Stimulated activated CD4-positive, alpha-beta T cell treated with anti-CD3 and anti-CD28 coated beads, Interleukin-15, amount 100 ng/mL, for 48 hours (primary cell): ENCODE measurements at places on chromosomes 12 and 14.

DNA sequence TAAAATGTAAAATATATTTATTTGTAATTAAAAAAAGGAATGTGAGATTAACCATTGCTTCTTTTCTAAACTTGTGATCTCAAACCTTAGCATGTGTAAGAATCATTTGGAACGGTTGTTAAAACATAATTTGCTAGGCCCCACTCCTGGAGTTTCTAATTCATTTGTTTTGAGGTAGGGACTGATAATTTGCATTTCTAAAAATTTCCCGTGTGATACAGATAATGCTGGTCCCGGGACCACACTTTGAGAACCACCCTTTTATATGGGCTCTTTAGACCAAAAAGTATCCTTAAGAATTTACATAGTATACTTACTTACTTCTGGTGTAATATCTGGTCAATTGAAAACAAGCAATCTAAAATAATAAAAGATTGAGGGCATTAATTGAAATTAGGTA, 10.9 kb upstream of the SYT10 start:
- DNase-seq: no peak

- DNase-seq: no peak
These were observed 83.4 kb downstream of the PRORP start for GRCh38 chr14:35205737-35206136.

- DNase-seq: peak; percentile 34
These were observed 687 bp downstream of the RAB35 start for GRCh38 chr12:120115692-120116440.

DNA sequence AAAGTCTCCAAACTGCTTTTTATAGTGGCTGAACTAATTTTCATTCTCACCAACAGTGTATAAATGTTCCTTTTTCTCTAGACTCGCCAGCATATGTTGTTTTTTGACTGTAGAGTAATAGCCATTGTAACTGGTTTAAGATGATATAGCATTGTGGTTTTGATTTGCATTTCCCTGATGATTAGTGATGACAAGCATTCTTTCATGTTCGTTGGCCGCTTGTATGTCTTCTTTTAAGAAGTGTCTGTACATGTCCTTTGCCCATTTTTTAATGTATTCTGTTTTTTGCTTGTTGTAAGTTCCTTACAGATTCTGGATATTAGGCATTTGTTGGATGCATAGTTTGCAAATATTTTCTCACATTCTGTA, 404.9 kb downstream of the FLRT2 start:
- DNase-seq: no peak

- no peak for DNase-seq
These were observed 30.2 kb downstream of the DNAL1 start for GRCh38 chr14:73674986-73675385.

GRCh38 chr12:65620046-65620445, 204.2 kb upstream of the HMGA2 start:
- no peak for DNase-seq

DNA sequence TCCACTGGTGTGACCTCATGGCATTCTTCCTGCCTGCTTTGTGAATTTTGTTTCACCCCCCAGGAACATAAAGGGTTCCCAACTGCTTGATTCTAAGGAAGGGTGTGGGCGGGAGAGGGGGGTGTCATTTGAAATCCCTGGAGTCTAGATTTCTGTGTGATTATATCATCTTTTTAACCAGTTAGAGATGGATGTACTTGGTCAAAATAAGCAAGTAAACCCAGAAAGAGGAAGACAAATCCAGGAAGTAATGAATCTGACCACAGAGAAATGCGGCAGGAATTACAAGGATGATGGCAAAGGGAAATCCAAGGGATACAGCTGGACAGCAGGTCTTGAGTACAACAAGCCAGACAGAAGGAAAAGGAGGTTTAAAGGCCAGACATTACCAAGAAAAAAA, 38.9 kb downstream of the DMAC2L start:
- no peak for DNase-seq

GRCh38 chr12:64633011-64633939, 23.0 kb downstream of the RASSF3 start:
- DNase-seq: no peak

- no peak for DNase-seq
These were observed 550 bp downstream of the TEAD4 start for GRCh38 chr12:2959505-2960389.

GRCh38 chr12:3622822-3623690, 129.9 kb downstream of the CRACR2A start:
- no peak for DNase-seq

- no peak for DNase-seq
These were observed 34.9 kb upstream of the AEBP2 start for GRCh38 chr12:19404242-19404880.

GRCh38 chr14:83883732-83884131, 1646.2 kb upstream of the FLRT2 start:
- DNase-seq: no peak

GRCh38 chr14:90109858-90110257, 48.1 kb downstream of the KCNK13 start:
- DNase-seq: no peak

DNA sequence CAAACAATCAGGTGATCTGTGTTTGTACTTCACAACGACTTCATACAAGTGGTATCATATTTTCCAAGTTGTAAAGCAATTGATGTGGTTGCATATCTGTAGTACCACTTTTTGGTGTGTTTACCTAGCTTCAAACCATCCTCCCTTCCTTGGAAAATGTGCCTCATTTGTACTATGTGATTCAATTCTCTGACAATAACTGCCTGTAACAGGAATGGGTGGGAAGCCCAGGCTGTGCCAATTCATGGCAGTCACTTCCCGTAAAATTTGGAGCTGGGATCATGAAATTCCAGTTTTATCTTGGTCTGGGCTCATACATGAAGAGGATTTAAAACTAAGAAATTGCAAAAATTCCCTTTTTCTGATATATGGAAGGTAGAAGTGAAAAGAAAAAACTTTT, 250.1 kb downstream of the DIO2 start:
- no peak for DNase-seq

DNA sequence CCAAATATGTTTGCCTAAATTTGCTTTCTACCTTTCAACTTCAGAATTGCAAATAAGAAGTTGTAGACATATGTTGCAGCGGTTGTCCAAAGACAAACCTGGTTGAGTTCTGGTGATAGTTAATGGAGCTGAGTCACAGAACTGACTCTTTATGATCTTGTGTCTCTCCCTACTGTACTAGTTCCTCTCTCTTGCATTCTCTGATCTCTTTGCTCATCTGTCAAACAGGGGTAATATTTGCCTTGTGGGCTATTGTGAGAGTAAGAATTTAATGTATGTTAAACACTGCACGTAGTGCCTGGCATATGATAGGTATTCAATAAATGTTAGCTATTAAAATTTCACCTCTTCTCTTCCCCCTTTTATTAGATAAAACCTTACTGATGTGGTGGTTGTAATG, 283.5 kb upstream of the RGS6 start:
- DNase-seq: no peak

GRCh38 chr14:75459099-75459741, 31.4 kb downstream of the JDP2 start:
- no peak for DNase-seq

DNA sequence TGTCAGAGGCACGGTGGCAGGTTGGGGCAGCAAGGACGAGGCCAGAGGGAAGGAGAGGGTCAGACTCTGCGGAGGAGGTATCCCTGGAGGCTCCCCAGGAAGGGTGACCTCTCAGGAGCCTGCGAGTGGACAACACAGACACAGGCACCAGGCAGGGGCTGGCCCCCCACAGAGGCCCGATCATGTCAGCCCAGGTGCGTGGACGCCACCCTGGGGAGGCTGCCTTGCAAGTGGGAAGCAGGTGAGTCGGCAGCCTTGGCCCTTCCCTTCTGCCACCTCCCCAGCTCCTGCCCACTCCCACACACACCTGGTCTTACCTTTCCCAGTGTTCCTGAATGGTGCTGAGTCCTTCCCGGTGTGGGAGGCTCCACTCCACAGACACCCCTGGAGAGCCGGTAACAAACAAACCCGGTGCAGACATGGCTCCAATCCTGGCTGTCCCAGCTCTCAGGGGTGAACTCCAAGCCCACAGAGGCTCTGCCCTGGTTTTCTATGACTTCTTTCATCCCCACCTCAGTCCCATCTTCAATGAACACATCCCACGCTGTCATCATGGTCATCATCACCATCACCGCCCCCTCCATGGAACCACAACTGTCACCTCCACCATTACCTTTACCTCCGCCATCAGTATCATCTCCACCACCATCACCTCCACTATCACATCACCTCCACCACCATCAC, 5.2 kb downstream of the ZBTB42 start:
- no peak for DNase-seq

DNA sequence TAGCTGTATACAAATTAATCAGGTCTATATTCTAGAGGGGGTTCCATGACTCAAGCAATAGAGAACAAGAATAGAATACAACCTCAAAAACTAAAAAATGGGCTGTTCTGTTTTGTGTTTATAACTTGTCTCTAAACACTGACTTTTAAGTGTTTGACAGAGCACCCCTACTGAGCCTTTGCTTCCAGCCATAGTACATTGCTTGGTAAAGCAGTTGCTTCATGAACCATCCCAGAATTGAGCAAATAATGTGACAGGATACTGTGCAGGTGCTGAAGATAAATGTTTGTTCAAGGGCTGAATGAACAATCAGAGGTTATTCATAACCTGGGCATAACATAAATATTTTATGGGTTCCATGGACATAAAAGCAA, 11.5 kb downstream of the SPTSSA start:
- DNase-seq: no peak

GRCh38 chr14:73142216-73142615, 5.9 kb downstream of the PSEN1 start:
- no peak for DNase-seq

- DNase-seq: peak; percentile 3
These were observed 584 bp downstream of the VRK1 start for GRCh38 chr14:96797582-96798349.

GRCh38 chr14:58488550-58488949, 61.0 kb downstream of the KIAA0586 start:
- no peak for DNase-seq

- DNase-seq: no peak
These were observed 31.4 kb downstream of the ETNK1 start for GRCh38 chr12:22656376-22656775.

DNA sequence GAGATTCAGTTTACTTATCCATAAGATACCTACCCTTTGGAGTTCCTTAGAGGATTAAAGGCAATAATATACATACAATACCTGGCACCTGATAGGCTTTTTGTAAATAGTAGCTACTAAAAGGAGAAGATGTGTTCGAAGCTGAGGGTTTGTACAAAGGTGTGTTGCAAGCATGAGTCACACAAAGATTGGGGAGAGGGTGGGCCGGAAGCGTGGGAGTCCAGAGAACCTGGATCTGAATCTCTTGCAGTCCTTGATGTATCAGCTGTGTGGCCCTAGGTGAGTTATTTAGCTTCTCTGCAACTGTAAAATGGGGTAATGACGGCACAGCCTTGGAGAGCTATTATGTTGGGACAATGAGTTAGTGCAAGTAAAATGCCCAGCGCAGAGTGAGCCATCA, 61.6 kb upstream of the PSMC1 start:
- DNase-seq: no peak

- no peak for DNase-seq
These were observed 36.3 kb downstream of the PTHLH start for GRCh38 chr12:27936196-27936595.

- DNase-seq: peak; percentile 54
These were observed 2.7 kb upstream of the RABGGTA start for GRCh38 chr14:24274101-24274543.

DNA sequence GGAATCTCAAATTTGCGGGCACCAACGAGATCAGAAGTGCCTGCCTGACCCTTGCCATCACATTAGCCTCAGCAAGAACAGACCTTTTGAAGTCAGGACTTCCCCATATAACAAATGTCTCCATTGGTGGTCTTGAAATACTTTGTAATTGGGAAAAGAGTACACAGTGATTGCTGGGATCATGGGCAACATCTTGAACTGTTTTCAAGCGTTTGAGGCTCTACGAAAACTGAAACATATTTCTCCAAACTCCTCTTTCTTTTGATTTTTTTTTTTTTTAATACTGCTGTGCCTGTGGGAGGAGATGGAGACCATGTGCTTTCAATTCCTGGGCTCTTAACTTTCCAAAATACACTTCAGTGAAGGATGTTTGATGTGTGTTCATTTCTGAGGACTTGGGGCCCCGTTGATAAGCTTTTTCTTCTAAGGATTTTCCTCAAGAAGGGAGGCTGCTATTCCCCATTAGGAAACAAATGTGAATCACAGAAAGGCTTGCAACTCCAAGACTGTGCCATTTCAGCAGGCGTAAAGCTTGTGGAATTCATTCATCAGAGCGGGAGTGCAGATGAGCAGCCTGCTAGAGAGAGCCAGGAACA, 94.5 kb downstream of the TMEM132C start:
- no peak for DNase-seq

DNA sequence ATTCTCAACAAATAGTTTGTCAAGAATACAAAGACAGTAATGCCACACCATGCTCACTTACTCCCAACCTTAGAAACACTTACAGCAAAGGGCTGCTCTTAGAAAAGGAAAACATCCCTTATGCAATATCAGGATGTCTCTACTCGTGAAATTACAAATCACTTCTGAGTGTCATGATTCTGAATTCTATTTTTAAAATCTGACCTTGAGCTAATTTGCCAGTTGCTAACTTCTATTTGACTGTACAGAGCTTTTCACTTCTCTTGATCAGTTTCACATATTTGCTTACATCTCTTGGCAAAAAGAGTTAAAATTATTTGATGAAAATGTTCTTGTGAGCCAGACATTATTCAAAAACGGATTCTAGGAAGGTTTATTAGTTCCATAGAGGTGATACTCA, 136.7 kb upstream of the SLC35F4 start:
- no peak for DNase-seq

- no peak for DNase-seq
These were observed 38.8 kb downstream of the TMEM63C start for GRCh38 chr14:77220246-77221017.

DNA sequence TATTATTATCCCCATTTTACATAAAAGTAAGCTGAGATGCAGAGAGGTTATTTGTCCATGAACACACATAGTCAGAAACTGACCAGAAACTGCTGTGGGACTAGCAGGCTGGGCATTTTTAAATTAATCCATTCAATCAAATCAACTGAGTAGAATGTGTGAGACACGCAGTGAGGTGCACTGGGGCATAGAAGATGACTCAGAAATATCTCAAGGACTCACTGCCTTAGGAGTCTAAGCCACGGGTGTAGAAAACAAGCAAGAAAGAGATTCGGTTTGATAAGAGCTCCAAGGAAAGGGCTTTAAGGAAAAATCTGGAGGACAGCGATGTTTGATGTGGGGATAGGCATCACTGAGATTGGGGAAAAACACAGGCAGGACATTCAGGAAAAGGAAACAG, 127.8 kb downstream of the ANO2 start:
- no peak for DNase-seq

DNA sequence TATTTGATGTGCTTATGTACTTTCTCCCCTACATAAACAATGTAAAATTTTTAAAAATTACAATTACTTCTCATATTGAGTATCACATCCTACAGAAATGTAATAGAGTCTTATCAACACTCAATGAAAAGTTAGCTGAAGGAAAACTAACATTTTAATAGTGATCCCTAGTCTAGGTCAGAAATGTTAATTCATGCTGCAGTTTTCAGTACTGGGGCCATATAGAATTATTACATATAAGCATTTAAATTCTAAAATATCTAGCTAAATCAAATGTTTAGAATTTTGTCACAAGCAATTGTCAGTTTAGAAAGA, 37.8 kb downstream of the SLC6A15 start:
- no peak for DNase-seq

GRCh38 chr12:16560273-16560672, 45.7 kb downstream of the LMO3 start:
- no peak for DNase-seq
